ENCODE measurements at places on chromosomes 5 and 9. TPM values are rescaled to one million over a fixed set of nuclear protein-coding genes. Genes with fewer than 3 reads are reported as not detected.

Gene CORO2A
- 2.0 TPM for total RNA-seq

Gene PAPPA
- total RNA-seq: 0.80 TPM

DNA sequence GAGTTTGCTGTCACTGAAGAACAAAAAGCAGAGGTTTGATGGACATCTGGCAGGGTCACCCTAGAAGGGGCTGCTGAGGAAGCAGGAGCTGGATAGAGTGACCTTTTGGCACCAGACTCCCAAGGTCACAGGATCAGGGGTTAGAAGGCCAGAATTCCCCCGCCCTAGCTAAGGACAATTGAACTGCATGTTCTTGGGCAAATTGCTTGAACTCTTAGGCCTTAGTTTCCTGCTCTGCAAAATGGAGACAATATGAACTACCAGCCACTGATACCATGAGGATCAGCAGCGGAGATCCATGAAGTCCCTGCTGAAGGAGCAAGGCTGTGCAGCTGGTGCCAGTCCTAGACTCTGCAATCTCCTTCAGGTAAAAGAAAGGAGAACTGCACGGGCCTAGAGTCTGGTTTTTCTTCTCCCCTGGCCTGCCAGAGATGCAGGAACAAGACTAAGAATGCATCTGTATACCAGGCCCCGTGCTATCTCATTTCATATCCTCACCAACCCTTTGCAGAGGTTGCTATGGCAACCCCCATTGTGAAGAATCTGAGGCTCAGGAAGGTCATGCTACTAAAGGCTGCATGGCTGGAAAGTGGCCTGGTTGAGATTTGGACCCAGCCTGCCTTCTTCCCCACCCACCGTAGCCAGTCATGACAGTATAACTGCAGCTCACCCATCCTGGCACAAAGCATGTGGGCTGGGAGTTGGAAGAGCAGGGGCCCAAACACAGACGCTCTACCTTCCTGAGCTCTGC lies 33.7 kb downstream of the CAMK2A start:
- H3K27me3 ChIP-seq: no peaks in the 10 kb centered on the region
- peak; percentile 38 for DNase-seq
- H3K4me1 ChIP-seq: peaks cover 47% of the 10 kb centered on the region
- no peak overlapping the region for H3K4me3 ChIP-seq
- peak overlapping the region; percentile 89 for H3K27ac ChIP-seq

Gene TJP2
- total RNA-seq: 102 TPM

DNA sequence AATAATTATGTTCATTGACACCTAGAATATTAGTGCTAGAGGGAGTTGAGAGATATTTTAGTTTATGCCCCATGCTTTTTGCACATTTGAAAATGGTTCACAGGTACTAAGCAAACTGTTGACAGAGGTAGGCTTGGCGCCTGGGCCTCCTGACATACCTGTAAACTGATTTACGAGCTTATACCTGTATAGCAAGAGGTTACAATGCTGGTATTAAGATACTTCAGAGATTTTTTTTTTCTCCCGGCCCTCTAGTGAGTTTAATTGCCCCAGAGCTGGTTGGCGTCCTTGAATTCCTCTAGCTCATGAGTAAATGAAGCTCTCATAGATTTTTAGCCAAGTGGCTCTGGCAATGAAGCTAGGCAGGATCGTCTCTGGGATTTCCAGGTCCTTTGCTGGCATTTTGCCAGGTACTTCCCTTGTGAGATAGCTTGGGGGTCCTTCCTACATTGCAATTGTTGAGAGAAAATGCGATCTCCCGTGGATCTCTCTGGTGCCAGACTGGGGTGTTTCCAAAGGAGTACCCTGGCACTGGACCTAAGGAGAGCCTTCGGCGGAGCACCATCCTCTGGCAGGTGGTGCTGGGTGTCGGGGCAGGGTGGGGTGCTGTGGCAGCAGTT lies 9.0 kb downstream of the SLC36A1 start:
- DNase-seq: peak; percentile 27
- peak overlapping the region; percentile 4 for H3K27ac ChIP-seq
- H3K27me3 ChIP-seq: no peaks in the 10 kb centered on the region
- H3K4me3 ChIP-seq: no peak overlapping the region
- H3K36me3 ChIP-seq: no peaks in the 10 kb centered on the region

- H3K4me1 ChIP-seq: no peaks in the 10 kb centered on the region
- no peaks in the 10 kb centered on the region for H3K36me3 ChIP-seq
- no peak overlapping the region for H3K27ac ChIP-seq
These were observed 343.6 kb downstream of the LRRC70 start for GRCh38 chr5:62922191-62922590.

Gene SNCAIP
- 14.1 TPM for total RNA-seq

DNA sequence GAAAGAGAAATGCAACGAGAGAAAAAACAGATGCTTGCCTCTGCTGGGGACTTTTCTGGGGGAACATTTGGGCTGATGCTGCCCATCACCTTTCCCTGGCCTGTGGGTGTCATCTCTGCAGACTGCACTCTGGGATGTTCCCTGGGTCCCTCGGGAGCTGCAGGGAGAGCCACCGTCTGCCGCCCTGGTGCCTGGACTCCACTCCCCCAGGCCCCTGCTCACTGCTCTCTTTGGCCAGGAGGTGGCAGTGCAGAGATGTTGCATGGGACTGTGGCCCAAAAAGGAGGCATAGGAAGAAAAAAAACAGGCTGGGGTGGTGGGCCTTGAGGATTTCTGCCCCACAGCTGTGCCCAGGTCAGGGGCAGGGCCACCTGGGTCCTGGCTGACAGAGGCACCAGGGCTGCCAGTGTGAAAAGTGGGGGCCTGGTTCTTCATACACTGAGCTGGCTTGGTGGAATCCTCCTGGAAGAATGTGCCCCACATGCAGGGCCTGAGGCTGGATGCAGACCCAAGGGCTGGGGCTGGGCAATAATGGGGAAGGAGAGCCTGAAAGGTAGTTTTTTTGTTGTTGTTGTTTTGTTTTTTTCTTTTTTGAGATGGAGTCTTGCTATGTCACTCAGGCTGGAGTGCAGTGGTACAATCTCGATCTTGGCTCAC lies 353.6 kb downstream of the SLIT3 start:
- H3K27ac ChIP-seq: no peak overlapping the region
- H3K27me3 ChIP-seq: no peaks in the 10 kb centered on the region
- peak; percentile 71 for DNase-seq
- no peaks in the 10 kb centered on the region for H3K36me3 ChIP-seq

Gene CDC20B
- 0.32 TPM for total RNA-seq

- DNase-seq: no peak
- H3K4me1 ChIP-seq: peaks cover 11% of the 10 kb centered on the region
- no peaks in the 10 kb centered on the region for H3K27me3 ChIP-seq
- H3K27ac ChIP-seq: no peak overlapping the region
- H3K4me3 ChIP-seq: no peak overlapping the region
- no peaks in the 10 kb centered on the region for H3K36me3 ChIP-seq
These were observed 1.4 kb upstream of the CAMSAP1 start for GRCh38 chr9:135908754-135909204.

Gene GAPVD1
- 39.3 TPM for total RNA-seq

DNA sequence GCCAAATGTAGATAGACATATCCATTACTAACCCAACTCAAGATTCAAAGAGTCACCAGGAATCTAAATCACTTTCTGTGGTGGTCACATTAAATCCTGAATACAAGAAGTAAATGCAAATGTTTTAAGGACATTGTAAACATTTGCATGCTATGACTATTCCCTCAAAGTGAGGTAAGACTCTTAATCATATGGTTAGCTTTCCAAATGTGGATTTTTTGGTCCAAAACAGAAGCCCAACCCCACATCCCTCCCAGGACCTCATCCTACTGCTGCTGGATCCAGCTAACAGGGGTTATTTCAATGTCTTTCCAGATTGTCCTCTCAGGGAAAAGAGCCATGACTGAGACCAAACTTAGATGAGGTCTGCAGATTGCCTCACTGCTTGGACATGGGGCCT lies 228.1 kb upstream of the PANK3 start:
- H3K4me3 ChIP-seq: no peak overlapping the region
- H3K27ac ChIP-seq: no peak overlapping the region
- H3K4me1 ChIP-seq: peaks cover under 1% of the 10 kb centered on the region
- DNase-seq: no peak
- H3K36me3 ChIP-seq: peaks cover 3% of the 10 kb centered on the region

DNA sequence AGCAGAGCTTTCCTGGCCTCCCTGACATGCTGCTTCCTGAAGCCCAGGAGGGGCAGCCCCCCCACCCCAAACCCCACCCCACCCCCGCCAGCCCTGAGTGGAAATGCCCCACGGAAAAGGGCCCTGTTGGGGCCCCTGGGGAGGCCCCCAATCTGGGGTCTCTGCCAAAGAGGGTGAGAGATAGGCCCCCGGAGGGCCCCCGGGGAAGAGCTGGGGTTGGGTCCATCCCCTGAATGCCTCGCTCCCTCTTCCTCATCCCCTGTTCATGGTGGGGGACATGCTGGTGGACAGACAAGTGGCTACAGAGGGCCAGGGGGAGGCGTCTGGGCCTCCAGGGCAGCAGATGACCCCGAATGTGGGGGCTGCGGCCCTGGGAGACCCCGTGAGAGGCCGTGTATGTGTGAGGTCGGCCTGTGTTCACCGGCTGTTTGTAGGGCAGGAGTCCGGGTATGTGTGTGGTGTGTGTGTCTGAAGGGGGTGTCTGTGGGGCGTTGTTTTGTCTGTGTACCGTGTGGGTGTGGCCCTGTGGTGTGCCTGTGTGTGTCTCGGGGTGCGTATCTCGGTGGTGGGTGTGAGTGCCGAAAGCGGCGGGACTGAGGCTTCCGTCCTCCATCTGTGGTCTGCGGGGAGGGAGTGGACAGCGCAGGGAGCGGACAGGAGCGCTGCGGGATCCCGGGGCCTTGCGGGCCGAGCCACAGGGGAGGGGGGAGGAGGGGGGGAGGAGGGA lies 11.3 kb downstream of the C9orf50 start:
- peak overlapping the region; percentile 45 for H3K4me3 ChIP-seq
- H3K36me3 ChIP-seq: no peaks in the 10 kb centered on the region
- no peak for DNase-seq

Gene SOHLH1
- not detected for total RNA-seq

GRCh38 chr9:133970581-133971058 lies 21.5 kb downstream of the VAV2 start:
- H3K36me3 ChIP-seq: no peaks in the 10 kb centered on the region
- H3K4me1 ChIP-seq: peaks cover 9% of the 10 kb centered on the region
- H3K4me3 ChIP-seq: no peak overlapping the region

DNA sequence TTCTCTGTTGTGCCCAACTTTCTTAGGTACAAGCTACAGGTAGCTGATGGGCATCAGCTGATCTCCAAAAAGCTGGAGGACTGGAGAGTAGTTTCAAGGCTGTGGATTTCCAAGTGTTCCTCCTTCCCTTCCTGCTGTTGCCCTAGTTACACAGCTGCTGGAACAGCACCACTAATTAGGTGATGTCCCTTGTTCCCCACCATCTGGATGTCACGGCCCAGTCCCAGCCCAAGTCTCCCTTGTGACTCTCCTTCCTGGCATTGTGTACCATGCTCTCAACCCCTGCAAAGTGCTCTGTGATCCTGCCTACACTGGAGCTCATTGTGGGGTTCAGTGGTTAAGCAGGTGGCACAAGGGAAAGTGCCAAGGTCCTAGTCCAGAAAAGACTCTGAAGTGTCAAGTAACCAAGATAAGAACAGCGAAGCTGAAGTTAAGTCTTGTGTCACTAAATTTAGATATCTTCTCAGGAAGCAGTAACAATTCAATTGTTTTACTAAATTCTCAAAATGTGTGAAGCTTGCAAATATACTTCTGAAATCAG lies 604.5 kb downstream of the ISL1 start:
- H3K36me3 ChIP-seq: no peaks in the 10 kb centered on the region
- DNase-seq: no peak

- H3K4me3 ChIP-seq: no peak overlapping the region
- DNase-seq: peak; percentile 91
- peak overlapping the region; percentile 93 for H3K27ac ChIP-seq
These were observed 3.7 kb upstream of the WDR31 start for GRCh38 chr9:113343732-113344231.

Data from cardiac muscle cell (in vitro differentiated cells and primary cell).